Astrocyte (in vitro differentiated cells and primary cell): ENCODE measurements at places on chromosomes 1 and 21. TPM values are rescaled to one million over a fixed set of nuclear protein-coding genes. Genes with fewer than 3 reads are reported as not detected.

The ATP1B1 gene
- total RNA-seq, result 56.5 and 58.3 TPM in 2 replicates

The AMY1C gene
- total RNA-seq, result not detected in 2 replicates

The PRXL2B gene
- 19.2 and 20.6 TPM in 2 replicates for total RNA-seq

The PRKAA2 gene
- total RNA-seq, result 1.6 and 2.4 TPM in 2 replicates

The GJA5 gene
- 0.27 and 0.36 TPM in 2 replicates for total RNA-seq

The CC2D1B gene
- 22.1 and 25.6 TPM in 2 replicates for total RNA-seq

The EPHA10 gene
- 0.31 TPM in 1 of 2 replicates, not detected in the other for total RNA-seq

The OR2L13 gene
- not detected in 2 replicates for total RNA-seq
